Stimulated activated CD4-positive, alpha-beta T cell treated with anti-CD3 and anti-CD28 coated beads, Interleukin-4, amount 100 ng/mL, for 4 hours (primary cell): ENCODE measurements at places on chromosomes 13 and 19.

DNA sequence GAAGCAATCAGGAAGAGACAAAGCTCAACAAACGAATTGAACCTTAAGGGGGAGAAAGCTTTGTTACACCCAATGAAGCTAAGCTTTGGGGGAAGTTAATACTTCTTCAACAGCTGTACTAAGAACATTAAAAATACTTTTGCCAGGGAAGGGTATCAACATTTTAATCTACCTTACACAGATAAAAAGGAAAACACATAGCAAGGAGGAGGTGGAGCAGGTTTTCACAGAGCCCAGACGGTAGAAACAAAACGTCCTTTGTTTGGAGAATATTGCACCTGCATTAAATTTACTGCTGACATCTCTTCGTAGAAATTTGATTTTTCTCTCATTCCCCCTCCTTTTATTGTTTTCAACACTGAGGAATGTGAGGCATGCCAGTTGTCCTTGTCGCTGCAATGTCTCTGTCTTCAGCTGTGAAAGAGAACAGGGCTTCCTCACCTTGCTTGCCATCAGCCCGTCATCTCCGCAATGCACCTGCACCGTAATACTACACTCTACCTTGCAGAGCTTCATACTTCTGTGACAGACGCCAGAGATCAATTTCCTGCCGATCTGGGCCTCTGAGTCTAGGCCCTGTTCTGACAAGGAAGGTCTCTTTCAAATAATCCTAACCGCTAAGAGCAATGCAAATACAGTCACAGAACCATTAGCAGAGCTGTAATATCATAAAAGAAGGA is 270.8 kb downstream of the SPRY2 start:
- no peak for DNase-seq

- no peak for DNase-seq
Observed at GRCh38 chr13:113924184-113924901, 49.5 kb downstream of the C13orf46 start.

DNA sequence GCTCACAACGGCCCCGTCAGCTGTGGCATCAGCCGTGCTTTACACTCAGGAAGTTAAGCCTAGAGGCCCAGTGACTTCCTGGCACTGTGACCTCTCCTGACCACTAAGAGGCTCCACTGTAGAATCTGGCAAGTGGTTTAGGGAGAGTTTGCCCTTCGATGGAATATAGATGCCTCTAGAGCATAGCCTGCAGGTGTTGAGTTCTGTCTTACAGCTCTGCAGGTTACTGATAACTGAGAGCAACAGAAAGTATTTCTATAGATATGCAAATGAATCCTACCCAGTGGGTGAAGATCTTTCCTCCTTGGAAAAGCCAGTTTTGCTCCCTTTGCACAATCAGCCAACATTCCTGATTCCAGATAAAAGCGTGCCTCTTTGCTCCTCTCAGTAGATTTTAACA is 35.8 kb downstream of the ATP12A start:
- no peak for DNase-seq

DNA sequence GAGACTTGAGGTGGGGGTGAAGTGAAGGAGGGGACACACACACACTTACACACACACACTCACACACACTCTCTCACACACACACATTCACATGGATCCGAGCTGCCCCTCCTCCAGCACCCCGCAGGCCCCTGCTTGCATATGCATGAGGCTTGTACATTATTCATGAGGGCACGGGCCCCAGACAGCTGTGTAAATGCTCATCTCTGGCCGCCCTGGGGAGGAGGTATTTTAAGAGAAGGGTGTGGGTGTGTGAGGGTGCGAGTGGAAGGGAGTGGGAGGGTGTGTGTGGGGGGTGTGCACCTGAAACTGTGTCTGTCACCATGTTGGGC is 2.4 kb downstream of the NCAN start:
- DNase-seq, result no peak

- no peak for DNase-seq
Observed at GRCh38 chr13:46354156-46355087, 32.6 kb downstream of the RUBCNL start.

- no peak for DNase-seq
Observed at GRCh38 chr19:42246143-42246921, 3.9 kb upstream of the GSK3A start.

GRCh38 chr19:48372904-48373303 is 8.7 kb downstream of the SYNGR4 start:
- DNase-seq, result no peak

- no peak for DNase-seq
Observed at GRCh38 chr19:3189702-3190469, 4.2 kb downstream of the NCLN start.

DNA sequence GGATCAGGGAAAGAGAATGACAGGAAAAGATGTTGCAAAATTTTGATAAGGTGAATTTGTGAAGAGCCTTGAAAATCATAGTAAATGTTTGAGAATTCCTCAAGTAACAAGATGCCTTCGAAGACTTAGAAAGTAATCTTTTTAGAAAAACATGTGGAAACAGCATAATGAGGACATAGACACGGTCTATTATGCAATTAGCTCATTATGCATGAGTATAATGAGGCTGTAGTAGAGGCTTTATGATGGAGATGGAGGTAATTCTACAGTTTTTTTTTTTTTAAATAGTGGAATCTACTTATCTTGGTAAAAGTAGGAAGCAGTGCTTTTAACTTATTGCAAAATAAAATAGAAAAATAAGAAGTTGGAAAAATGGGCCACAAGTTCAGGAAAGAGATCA is 1329.1 kb upstream of the SPRY2 start:
- no peak for DNase-seq

GRCh38 chr13:112657850-112658445 is 31.9 kb upstream of the ATP11A start:
- no peak for DNase-seq

DNA sequence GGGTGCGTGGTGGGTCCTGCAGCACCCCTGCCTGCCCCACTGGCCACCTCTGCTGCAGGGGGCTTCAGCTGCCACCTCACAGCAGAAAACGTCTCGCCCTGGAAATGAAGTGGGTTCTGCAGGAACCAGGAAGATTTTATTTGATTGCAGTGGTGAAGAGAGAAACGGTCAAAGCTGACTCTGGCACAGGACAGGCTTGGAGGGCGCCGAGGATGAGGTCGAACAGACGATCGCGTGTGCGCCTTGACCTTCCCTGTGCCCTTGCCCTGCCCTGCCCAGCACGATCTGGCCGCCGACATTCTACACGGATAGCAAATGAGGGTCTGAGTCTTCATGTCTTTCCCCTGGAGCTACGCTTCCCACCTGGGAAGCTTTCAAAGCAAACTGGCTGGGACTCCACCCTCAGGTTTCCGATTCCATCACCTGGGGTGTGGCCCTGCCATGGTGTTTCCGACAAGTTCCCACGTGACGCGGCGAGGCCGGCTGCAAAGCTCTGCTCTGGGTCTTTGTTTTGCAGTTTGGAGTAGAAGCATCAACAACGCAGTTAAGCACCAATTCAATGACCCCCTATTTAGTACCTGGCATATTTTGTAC is 50.3 kb upstream of the TUBGCP3 start:
- DNase-seq, result no peak

DNA sequence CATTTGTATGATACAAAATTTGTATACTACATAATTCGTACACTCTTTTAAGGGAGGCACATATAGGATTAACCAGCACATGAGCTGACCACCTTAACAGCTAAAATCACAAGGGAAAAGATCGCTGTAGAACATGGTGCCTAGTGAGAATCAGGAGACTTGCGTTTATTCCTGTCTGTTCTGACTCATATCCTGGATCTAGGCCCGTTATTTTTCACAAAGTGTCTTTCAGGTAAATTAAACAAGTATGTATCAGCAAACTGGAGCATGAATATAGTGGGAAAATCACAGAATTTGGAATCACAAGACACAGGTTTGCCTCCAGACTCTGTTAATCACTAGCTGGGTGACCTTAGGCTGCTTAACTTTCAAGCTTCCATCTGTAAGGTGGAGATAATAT is 47.5 kb upstream of the ESD start:
- DNase-seq, result no peak

- DNase-seq, result no peak
Observed at GRCh38 chr13:32791545-32792172, 205.4 kb downstream of the PDS5B start.

DNA sequence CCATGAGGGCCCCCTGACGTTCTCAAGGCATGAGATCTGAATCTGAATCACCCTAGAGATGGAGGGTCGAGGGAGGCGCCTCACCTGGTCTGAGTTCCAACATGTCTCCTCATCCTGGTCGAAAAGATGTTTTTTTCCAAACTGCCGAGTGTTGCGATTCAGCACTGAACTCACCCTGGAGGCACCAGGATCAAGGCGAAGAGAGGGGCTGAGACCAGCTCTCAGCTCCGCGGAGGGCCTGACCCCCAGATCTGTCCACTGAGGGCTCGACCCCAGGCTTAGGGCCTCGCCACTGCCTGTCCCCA is 555 bp downstream of the NR2C2AP start:
- DNase-seq, result no peak

DNA sequence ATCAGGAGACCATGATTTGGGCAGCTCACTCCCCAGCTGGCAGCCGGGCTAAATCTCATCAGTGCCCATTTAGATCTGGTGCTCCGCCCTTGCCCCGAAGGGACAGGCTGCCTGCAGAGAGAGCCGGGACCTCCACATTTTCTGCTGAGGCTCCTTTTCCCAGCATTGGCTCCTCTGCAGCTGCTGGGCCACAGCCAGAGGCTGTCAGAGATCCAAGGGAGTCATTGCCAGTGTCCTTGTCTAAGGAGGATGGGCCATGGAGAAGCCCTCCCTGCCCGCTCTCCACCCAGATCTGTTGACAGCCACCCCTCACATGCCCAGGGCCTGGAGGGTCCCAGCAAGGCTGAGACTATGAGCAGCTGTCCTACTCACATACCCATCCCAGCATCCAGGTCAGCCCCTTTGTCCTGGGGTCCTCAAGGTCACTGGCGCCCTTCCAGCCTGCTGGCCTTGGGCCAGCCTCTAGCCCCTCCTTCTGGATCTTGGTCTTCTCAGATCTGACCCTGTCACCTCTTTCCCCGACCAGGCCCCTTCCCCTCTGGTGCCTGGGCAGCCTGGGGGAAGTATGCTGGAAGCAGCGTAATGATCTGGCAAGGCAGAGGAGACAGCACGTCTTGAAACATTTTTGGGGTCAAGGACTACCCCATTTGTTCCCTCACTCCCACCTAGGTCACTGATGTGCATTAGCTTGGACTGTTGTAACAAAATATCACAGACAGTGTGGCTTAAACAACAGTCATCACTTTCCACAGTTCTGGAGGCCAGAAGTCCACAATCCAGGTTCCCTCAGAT is 7.9 kb downstream of the PIN1 start:
- no peak for DNase-seq

DNA sequence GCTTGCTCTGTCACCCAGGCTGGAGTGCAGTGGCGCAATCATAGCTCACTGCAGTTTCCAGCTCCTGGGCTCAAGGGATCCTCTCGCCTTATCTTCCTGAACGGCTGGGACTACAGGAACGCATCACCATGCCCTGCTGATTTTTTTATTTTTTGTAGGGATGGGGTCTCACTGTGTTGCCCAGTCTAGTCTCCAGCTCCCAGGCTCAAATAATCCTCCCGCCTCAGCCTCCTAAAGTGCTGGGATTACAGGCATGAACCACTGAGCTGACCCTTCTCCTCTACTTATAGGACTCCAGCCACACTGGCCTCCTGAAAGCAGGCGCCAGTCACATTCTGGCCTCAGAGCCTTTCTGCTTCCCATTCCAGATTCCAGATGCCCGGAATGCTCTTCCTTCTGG is 10.5 kb downstream of the DACT3 start:
- DNase-seq, result no peak

DNA sequence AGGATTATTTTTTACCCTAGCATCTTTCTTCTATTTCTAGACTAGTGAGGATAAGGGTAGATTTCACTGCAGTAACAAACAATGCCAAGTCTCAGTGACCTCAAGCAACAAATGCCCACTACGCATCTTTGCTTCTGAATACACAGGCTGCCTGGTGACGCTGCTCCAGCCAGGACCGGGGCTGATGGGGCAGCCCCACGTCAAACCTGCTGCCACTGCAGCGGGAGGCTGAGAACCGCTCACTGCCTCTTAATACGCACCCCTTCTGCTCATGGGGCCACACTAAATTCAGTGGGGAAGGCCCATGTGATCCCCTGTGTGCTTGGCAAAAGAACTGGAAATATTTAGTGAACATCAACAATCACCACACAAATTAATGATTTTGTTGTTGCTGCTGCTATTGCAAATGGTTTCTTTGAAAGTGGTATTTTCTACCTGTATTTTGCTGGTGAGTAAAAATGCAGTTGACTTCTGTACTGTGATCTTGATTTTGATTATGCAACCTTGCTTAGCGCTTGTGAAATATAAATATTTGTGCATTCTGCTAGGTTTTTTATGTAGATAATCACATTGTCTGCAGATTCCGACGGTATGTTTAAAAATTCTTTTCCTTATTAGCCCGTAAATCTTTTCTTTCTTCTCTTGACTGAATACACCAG is 139.5 kb upstream of the SPACA7 start:
- no peak for DNase-seq

DNA sequence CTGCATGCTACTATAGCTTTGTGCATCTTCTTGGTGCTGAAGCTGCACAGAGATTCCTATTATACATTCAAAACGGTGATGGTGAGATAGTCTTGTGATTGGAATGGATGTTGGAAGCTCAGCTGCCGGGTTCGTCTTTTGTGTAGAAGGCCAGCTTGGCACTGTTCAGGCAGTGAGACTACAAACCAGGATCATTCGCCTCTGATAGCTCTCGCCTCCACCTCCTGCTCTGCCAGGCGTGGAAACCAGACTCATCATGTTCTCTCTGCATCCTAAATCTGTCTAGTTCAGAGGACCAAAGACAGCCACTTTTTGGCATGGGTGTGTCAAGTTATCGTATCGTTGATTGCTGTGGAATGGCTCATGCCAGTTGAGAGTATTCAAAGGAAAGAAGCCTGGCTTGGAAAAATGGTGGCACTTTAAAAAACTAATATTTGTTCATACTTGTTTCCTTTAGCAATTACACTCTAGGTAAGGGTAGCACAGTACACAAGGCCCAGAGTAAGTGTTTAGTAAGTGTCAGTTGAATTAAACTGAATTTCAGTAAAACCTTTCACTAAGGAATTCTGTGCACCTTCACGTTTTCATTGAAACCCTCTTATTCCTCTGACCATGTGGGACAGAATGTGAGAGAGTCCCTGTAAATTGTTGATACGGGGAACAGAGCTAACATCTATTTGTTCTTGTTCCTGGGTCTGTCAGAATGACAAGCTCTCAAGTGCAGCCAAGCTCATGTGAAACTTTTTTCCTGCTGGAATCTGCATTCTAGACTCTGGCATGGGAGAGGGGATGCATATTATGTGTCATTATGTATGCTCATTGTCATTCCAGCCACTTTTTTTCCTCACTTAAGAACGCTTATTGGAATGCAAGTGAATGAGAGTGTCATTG is 69.8 kb downstream of the DPY19L3 start:
- no peak for DNase-seq

GRCh38 chr13:75687150-75687763 is 51.1 kb downstream of the LMO7 start:
- no peak for DNase-seq
